Activated CD8-positive, alpha-beta memory T cell treated with anti-CD3 and anti-CD28 coated beads, Interleukin-2, amount 10 ng/mL, durations not matched to agents 7 days and 5 days (primary cell): ENCODE measurements at places on chromosomes 4 and X.

DNA sequence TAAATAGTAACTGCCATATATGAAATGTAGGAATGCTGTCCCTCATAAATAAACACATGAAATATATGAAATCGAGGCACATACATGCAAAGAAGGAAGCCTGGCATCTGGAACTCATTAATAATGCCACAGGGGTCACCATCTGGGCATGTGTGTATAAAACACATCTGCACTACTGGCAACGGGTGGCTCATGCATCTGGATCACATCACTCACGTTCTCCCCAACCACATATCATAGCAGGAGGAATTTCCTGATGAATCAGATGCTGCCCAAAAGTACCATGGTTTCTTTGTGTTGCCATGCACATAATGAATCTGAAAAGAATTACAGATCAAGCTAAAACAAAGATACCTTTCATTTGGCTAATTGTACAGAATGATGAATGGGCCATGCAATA is 28.6 kb downstream of the RNF175 start:
- DNase-seq: no peak

- DNase-seq: no peak
These were observed 111.5 kb downstream of the ASB9 start for GRCh38 chrX:15158350-15158735.

DNA sequence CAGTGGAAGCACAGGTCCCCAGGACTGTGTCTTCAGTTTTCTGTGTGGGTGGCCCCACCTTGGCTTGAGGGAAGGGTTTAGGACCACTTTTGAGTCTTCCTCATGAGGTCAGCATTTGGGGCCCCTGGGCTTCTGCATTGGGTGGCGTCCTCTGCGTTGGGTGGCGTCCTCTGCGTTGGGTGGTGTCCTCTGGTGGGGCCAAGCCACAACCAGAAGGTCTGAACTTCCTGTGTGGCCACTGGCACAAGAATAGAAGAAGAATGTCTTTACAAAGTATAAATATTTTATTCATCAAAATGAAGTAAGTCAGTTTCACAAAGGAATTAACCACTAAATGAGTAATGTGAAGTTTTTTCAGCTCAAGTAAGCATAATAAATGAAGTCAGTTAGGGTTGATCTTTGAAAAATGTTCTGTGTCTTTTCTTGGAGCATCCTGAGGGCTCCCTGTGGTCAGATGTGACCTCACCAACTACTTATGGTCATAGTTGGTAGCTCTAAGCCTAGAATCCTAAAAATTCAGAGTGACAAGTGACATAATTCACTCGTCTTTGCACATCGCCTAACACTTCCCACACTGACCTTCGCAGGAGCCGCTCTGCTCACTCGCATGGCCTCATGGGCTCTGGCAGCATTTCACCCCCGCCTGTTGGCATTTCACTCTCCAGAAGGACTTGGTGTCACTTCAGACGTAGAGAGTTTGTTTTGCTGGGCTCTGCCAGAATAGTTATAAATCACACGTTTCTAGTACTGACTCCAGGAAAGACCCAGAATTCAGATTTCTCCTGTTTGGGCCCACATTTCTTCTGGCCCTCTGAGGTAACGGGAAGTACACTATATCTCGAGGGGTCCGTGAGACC is 39.0 kb upstream of the HGFAC start:
- DNase-seq: no peak

DNA sequence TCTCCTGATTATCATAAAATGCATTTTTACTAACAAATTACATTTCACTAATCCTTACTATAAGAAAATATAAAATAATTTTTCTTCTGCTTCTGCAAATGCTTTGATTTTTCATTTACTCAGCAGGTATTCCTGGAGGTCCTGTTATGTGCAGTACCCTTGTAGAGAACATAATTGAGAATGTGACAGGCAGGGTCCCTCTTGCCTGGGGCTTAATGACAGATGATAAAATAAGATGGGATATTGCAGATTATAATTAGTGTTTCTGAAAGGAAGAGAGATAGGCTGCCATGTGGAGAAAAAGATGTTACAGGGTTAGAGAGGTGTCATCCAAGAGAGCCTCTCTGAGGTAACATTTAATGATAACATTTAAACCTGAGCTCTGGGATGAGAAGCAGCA is 128.9 kb downstream of the MAD2L1 start:
- DNase-seq: no peak

DNA sequence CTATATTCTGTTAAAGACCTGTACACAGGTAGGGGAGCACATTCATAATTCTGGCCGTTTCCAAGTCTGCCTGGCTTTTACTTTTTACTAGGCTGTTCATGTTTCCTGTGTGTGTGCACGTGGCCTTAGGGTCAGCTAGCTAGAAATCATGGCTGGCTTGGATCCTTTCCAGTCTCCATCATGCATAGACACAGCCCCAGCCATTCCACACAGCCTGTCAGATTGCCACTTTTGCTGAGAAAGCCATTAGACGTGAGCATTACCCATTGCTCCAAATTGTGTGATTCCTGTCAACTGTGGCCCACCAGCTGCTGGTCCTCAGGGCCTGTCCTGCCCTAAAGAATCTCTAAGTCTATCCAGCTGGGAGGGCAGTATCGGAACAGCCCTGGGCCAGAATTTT is 11.4 kb upstream of the SORCS2 start:
- no peak for DNase-seq

DNA sequence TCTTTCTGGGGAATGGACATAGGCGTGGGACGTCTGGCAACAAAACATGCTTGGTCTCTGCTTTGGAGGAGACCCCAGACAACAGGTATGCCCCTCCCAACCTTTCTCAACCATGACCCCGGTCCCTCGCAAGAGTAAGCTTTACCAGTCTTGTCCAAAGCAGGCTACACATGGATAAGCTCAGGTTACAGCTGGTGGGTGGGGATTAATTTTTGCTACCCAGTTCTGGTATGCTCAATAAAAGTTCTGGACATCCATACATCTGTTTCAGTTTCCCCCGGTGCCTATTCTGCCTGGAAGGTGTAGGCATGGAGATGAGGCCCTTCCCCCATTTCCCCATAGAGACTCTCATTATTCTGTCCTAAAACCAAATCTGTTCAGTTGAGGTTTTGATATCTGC is 54.5 kb upstream of the NOCT start:
- DNase-seq: no peak

GRCh38 chr4:89767924-89768323 is 69.0 kb downstream of the SNCA start:
- no peak for DNase-seq

DNA sequence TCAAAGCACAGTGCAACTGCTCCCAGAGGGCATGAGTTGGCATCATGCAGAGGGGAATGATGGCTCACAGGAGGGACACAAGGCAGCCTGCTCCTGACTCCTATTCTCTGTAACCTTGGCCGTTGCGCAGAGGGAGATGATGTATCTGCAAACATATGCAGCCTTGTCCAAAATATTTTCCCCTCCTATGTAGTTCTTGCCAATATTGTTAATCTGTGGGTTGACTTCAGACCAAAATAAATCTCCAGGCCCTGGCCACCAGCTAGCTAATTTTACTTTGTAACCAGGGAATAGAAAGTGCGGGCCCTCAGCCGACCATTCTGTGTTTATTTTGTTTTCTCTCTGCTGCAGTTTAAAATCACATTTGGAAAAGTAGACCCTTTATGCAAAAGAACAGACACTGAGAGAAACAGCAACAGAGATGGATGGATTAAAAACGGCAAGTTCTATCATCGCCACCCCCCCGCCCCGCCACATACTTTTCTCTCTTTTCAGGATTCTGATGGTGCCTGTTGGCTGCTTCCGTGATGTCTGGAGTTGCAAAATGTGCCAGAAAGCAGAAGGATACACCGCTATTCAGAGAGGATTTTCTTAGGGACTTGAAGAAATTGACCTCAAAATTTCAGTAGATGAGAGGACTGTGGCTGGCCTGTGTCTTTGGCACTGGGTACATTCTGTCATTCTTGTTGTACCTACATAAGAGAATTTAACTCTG is 185.3 kb upstream of the BCOR start:
- no peak for DNase-seq

DNA sequence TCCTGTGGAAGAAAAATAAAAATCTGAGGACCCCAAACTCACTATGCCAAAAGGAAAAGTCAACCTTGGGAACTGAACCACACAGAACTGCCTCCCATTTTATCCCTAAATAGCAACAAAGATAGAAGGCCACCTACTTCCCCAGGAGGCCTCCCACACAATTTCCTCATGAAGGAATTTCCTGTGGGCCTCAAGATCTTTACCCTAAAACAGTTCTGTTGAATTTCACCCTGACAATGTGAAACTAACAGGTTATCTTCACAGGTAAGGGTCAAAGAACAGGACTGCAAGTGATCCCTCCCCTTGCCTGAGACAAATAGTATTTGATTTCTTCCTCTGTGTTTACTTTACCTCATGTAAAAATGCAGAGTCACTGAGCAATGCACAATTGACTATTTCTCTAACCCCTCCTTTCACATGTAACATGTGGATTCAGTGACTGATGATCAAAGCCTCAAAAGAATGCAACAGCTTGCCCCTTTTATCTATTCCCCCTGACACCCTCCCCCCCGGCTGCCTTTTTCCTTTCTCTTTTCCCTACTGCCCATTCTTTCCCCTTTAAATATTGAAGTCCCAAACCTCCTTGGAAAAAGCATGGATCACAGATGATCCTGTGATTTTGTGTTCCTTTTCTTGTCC is 33.3 kb downstream of the MEPE start:
- no peak for DNase-seq

DNA sequence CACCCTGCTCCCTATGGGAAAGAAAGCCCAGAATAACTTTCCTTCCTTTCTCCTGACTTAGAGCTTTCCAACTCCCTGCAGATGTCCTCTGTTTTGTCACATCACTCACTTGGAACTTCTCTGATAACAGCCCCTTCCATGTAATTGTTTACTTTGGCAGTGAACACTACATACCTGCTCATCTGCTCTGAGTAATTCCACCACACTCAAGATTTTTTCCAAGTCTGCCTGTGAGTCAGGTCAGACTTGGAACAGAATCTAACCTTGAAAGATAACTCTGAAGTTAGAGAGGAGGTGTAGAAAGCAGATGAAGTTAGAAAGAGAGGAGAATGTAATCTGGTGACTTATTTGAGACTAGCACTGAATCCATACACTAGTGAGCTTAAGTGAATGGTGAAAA is 7.4 kb downstream of the MAGEB10 start:
- DNase-seq: no peak

- DNase-seq: no peak
These were observed 75.3 kb downstream of the AKAP4 start for GRCh38 chrX:50125480-50125879.

DNA sequence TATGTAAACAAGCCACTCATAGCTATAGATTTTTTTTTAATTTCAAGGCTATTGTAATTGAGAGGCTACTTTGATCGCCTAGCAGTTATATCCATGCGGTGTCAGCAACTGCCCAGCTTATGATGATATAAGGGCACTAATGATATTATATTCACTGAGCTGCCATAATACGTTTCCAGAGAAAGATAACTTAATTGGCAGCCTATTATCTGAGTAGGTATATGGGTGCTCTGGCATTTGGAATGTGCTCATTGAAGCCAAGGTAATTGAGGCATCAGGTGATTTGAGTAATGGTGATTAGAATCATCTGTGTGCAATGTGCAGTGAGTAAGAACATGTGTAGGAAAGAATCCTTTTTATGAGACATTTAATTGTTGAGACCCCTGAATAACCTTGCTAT is 490.0 kb downstream of the CENPC start:
- DNase-seq: no peak
